ENCODE measurements at places on chromosomes 3 and 15.
A peak's percentile ranks its signal among the peaks of the same experiment; 100 is the strongest.

DNA sequence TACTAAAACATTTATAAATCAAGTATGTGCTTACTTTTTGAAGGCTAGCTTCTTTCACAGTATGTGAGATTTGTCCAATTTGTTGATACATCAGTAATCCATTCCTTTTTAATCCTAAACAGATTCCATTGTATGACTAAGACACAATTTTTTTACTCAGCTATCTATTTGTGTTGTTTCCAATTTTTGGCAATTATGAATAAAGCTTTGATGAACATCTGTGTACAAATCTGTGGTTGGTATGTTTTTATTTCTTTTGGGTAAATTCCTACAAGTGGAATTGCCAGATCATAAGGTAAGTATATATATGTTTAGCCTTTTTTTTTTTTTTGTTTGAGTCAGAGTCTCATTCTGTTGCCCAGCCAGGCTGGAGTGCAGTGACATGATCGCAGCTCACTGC is 56.2 kb upstream of the VEPH1 start:
- no peak for DNase-seq

- DNase-seq = peak; percentile 69
Measured at GRCh38 chr3:52121464-52121805, 32.8 kb downstream of the POC1A start.

DNA sequence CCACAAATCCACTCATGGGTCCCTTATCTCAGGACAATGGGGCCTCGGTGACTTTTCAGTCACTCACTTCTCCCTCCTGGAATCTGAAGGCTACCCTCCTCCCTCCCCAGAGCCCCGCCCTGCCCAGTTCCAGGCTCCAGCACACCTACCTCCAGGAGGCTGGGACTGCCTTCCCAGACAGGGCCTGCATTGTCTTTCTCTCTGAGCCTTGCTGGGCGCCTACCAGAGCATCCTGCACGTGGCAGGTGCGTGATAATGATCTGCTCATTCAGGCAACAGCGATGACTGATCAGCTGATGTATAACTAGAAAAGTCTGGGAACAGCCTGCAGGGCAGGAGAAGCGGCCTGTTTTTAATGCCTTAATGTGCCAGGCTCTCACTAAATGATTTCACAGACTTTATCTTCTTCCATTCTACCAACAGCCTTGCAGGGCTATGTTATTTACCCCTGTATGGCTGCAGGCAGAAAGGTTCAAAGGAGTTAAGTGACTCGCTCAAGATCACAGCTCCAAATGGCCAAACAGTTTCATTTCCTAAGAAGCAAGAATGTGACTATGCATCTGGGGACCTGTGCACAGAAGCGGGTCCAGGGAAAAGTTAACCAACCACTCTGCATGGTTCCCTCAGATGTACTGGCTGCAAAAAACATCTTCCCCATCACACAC is 6.3 kb downstream of the ADAMTS17 start:
- no peak for DNase-seq

- no peak for DNase-seq
Measured at GRCh38 chr3:70840106-70840870, 527.9 kb upstream of the MDFIC2 start.

- DNase-seq = no peak
Measured at GRCh38 chr3:127493924-127494646, 96.4 kb downstream of the TPRA1 start.

GRCh38 chr3:61182662-61183061 is 68.6 kb downstream of the FHIT start:
- DNase-seq = no peak

DNA sequence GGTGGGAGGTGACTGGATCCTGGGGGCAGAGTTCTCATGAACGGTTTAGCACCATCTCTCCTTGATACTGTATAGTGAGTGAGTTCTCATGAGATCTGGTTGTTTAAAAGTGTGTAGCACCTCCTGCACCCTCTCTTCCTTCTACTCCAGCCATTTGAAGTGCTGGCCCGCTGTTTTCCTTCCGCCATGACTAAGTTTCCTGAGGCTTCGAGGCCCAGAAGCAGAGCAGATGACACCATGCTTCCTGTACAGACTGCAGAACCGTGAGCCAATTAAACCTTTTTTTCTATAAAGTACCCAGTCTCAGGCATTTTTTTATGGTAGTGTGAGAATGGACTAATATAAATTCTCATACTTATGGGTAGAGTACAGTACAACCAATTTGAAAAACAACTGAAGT is 123.6 kb upstream of the BHLHE40 start:
- DNase-seq = no peak

DNA sequence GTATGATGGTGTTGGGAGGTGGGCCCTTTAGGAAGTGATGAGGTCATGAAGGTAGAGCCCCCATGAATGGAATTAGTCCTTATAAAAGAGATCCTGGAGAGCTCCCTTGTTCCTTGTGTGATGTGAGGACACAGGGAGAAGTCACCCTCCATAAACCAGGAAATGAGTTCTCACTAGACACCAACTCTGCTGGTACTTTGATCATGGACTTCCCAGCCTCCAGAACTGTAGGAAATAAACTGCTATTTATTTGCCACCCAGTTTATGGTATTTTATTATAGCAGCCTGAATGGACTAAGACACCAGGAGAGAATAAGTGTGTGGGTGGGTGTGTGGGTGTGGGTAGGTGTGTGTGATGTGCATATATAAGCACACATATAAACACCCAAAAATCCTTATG is 71.9 kb downstream of the MYH15 start:
- no peak for DNase-seq

GRCh38 chr3:58008141-58009025 is at the start of gene FLNB:
Gene FLNB (plus strand): TSS chr3:58008422. CDS start chr3:58008565, 143 bp downstream.
- peak; percentile 98 for DNase-seq

DNA sequence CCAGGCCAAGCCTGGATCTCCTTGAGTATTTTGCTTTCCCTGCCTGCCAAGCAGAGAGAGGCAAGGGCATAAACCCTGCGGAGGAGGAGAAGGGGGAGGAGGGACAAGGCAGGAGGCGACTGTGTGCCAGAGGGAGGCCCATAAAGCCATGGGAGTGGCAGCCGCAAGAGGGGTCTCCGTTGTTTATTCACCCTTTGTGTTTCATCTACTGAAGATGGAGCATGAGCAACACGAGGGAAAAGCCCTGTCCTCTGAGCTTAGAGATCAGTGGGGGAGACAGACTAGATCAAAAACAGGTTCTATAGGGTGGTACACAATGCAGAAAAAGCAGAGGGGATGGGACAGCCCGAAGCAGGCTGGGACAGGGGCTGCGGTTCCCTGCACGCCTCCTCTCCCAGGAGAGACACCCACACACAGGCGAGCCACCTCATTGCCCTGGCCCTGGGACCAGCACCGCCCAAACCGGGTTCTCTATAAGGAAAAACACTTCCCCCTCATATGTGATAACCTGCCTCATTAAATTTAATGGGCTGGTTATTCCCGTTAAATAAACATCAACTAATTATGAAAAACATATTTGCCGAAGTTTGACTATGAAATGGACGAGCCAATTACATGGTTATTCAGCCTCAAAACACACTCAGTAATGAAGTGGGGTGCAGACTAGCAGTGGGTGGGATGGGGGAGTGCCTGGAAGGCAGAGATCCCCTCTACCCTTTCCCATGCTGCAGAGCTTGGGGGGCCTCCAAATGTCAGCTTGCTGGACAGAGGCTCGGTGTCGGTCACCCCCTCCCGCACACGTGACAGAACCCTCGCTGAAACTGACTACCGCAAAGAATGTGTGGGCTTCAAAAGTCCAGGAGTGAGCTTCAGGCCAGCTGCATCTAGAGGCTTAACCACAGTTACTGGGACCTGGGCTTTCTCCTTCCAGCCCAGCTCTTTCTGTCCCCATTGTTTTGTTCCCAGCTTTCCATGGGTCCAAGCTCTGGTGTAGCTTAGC is 14.2 kb upstream of the PLXNA1 start:
- DNase-seq = no peak

- peak; percentile 69 for DNase-seq
Measured at GRCh38 chr3:11335056-11335608, 62.9 kb downstream of the ATG7 start.

- no peak for DNase-seq
Measured at GRCh38 chr15:29400701-29401100, 131.1 kb upstream of the NSMCE3 start.

DNA sequence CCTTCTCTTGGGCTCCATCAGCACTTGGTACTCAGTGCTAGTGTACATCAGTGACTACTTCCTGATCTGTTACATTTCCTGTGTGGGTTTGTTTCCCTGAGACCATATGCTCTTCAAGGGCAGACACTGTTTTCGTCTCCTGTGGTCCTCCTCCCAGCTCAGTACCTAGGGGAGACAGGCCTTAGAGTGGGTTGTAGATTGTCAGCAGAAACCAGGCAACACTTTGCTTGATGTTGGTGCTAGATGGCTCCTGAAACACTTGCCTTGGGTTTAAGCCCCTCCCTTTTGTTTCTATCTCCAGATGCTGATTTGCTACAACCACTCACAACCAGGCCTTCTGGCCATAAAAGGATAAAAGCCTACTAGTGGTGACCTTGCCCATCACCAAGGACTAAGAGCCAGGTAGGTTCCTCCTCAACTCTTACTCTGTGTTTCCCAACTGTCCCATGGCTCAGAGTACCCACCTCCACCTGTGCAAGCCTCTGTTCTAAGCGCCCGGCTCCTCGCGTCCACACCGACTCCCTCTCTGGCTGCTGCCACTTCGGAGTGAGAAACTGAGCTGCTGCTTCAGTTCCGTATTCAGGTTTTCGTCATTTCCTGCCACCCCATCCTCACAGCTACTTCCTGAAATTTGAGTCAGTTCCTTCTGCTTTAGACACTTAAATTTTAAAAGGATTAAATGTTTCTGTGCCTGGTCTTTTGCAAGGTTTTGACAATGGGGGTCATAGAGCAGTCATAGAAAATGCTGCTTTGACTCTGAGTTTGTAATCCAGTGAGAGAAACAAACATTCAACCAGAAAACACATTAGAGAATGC is at the start of gene HCLS1:
TSS of gene HCLS1 (minus strand) at position 548 of the 816 bp plus-strand sequence. CDS start 2,556 bp downstream, outside the sequence.
- peak; percentile 69 for DNase-seq

DNA sequence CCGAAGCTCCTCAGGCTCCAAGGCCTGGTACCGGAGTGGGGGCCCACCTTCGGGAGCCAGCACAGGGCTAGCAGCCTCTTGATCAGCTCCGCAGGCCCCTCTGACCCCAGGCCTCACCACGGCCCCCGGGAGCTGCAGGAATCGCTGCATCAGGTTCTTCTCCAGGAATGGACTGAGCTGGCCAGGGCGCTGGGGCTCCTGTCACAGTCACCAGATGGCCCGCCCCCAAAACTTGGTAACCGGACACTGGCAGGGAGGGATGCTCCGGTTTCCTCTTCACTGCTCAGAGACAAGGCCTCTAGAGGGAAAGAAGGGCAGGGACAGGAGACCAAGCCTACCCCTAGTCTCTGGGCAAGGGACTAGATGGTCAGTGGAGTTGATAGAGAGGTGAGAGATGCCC is 9.9 kb downstream of the AP3B2 start:
- DNase-seq = no peak

- no peak for DNase-seq
Measured at GRCh38 chr3:61569856-61570580, 8.6 kb downstream of the PTPRG start.

DNA sequence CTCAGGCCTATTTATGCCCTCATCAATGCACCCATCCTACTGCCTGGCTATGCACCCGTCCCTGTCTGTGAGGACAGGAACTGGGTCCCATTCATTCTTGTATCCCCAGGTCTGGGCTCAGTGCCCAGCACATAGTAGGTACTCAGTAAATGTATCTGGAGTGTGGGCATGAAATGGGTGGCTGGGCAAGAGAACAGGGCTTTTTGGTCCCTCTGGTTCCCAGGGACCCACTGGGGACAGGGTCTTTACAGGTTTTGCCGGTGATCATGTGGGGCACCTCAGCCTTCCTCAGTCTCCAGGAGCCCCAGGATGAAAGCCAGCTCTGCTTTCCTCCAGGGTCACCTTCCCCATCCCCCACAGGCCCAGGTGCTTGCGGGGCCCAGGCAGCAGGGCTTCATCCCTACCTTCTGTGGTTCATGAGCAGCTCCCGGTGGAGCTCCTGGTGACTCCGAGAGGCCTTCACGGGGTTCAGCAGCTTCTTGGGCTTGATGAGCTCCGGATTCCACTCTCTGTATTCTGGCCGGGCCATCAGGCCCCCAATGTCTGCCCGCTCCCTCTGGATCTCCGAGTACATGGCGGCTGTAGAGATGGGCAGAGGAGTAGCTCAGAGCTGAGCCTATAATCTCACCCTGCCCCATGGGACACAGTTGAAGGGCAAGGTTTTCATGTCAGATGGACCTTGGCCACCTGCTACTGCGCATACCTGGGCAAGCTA is 7.7 kb downstream of the FAM107A start:
- DNase-seq = no peak

- no peak for DNase-seq
Measured at GRCh38 chr3:159126261-159127020, 324.6 kb downstream of the MFSD1 start.

GRCh38 chr3:161510510-161511260 is 14.1 kb downstream of the OTOL1 start:
- DNase-seq = no peak

DNA sequence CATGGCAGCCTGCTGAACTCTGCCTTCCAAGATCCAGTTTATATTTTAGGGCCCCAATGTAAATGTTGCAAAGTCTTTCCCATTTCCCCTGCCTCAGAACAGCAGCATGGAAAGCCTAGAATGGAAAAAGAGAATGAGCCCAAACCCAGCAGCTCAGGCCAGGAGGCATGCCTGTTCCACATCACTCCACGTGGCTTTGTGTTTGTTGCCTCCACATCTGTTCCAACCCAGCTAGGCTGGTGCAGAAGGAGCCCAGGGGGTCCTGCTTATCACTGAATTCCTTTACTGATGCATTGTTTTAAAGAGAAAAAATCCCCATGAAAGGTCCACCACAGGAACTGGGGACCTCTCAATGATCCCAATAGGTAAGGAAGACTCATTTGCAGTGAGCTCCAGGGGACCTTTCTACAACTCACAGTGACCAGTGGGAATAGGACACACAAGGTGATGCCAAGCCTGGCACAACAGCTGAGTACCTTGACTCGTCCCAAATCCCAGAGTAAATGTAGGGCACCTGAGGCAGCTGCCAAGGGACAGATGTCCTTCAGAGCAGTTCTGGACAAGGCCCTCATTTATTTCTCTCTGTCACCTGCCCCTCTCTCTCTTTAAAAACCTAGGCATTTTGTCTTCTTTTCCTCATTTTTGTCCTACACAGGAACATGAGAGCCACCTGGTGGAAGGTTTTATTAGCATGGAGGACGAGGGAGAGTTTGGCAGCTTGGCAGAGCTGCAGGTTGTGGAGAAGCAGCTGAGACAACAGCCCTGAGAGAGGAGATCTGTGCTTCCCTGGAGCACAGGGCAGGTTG is 41.7 kb upstream of the ADAMTS17 start:
- no peak for DNase-seq

GRCh38 chr15:90955624-90956273 is 1.1 kb downstream of the RCCD1 start:
- DNase-seq = peak; percentile 27

DNA sequence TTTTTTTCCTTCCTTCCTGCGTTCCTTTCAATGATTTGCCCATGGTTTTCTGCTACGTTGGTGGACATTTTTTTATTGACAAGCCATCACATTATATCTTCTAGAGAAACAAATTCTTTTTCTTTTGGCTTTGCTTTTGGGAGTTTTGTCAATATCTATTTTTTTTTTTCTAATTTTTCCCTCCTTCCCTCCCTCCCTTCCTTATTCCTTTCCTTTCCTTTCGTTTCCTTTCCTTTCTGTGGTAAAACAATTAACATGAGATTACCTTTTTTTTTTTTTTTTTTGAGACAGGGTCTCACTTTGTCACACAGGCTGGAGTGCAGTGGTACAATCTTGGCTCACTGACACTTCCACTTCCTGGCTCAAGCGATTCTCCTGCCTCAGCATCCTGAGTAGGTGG is 153.7 kb downstream of the THRB start:
- no peak for DNase-seq

GRCh38 chr3:188476935-188477334 is 323.0 kb downstream of the LPP start:
- DNase-seq = no peak

Measured in GM13976 (cell line).